ENCODE measurements at places on chromosomes 2 and 18. TPM values are rescaled to one million over a fixed set of nuclear protein-coding genes. Genes with fewer than 3 reads are reported as not detected.
A peak's percentile ranks its signal among the peaks of the same experiment; 100 is the strongest.

- peak; percentile 86 for DNase-seq
Measured at GRCh38 chr18:12287684-12288402, 20.2 kb upstream of the TUBB6 start.

- DNase-seq, result no peak
Measured at GRCh38 chr18:9333441-9334328, 888 bp upstream of the TWSG1 start.

DNA sequence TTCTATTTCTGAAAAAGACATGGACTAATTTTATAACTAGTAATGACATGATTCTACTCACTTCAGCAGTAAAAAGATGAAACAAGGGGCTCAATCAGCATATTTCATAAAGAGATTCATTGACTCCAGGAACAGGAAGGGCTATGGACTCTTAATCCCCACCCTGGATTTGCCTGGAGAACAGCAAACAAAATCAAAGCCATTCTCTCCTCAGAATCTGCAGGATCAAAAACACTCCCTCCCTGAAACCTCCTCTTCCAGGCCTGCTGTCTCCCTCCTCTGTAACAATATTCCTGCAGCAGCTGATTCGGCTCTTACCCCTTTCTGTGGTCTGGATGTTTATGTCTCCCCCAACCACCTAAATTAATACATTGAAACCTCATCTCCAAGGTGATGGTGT lies 57.0 kb downstream of the ZC3H8 start:
- no peak for DNase-seq

- no peak for DNase-seq
Measured at GRCh38 chr18:47558110-47558750, 306.8 kb upstream of the SKOR2 start.

- DNase-seq, result no peak
Measured at GRCh38 chr2:102250278-102250821, 61.0 kb upstream of the IL1RL1 start.

GRCh38 chr2:5401115-5401657 lies 291.0 kb upstream of the SOX11 start:
- no peak for DNase-seq

DNA sequence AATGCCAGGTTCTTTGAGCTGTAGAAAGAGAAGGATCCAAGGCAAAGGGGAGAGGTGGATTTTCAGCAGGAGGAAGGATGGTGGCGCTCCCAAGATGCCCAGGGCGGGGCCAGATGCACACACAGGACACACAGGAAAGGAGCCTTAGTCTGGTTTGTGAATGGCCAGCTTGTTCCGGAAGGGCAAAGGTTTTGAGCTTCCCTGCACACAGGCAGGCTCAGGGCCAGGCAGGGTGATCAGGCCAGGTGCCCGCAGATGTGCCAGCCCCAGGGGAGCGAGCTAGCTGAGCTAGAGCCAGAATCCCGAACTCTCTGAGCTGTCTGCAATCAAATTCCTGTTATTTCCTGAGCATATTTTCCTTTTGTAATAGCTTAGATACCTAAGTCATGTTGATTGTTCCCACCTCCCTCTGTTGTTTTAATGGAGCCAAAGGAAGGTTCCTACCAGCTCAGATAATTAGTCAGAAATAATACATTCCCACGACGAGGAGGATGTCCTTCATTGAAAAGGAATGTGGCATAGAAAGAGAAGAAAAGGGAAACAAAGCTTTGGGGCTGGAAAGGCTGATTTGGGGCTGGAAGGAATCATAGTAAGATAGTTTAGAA lies 13.7 kb upstream of the OTOF start:
- no peak for DNase-seq

DNA sequence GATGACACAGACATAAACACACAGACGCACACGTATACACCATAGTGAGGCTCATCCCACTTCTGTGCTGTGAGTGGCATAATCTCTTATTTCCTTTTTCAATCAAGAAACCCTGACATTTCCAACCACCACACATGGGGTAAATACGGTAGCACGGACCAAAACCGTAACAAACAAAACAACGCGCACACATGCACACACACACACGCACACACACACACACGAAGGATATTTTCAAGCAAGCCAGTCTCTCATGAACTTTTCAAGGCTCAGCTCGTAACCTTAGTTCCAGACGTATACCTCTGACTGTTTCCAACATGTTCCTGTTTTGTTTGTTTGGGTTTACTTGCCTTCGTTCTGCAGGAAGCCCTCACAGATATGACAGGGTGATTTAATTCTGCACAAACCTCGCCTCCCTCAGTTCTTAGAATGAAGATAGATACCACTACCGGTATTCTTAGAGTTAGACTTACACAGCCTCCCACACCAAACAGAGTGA lies 119.8 kb downstream of the BCL2 start:
- no peak for DNase-seq

- no peak for DNase-seq
Measured at GRCh38 chr2:226847090-226847489, 11.2 kb downstream of the RHBDD1 start.

DNA sequence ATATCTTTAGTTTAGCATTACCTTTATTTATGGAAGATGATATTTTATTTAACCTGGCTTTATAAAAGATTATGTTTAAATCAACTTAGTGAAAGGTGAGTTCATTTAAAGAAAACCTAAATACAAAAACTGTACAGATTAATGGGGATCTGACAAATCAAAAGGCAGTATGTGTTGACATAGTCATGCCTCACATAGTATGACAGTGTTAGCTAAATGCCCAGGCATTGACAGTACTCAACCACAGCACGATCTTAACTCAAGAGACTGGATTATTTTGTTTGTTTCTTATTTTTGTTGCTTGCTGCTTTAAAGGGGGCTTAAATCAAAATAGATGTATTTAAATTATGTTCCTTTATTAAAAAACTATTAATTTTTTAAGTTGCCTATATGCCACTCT lies 7.8 kb downstream of the DOK6 start:
- DNase-seq, result no peak

DNA sequence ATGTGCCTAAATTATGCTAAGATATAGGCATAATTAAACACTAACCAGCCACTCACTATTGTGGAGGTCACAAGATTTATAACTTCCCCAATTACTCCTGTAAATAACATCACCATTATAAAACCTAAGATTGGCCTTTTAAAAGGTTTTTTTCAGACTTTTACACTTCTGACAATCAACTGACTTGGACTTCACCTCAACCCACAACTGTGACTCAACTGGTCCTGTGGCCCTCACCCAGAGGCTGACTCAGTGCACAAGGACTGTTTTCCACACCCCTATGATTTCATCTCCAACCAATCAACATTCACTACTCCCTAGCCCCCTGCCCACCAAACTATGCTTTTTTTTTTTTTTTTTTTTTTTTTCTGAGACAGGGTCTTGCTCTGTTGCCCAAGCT lies 11.6 kb downstream of the TTR start:
- DNase-seq, result no peak

DNA sequence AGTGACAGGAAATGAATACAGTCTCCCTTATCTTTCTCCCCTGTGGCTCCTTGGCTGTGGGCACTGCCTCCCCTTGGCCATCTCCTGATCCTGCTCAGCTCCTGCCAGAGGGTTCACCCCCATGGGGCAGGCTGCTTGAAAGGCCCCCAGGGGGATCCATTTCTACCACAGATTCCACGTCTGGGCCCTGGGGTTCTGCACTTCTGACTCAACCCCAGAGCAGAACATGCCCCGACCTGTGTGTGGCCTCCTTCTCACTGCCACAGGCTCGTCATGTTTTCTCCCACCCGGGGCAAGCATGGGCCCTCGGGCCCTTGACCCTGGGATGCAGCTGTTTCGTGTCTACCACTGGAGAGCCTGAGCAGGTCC lies 122.2 kb downstream of the ACKR3 start:
- no peak for DNase-seq

GRCh38 chr18:77114415-77115191 lies 18.0 kb downstream of the MBP start:
- DNase-seq, result peak; percentile 89

GRCh38 chr18:37654731-37655369 lies 89.3 kb upstream of the CELF4 start:
- DNase-seq, result no peak

- no peak for DNase-seq
Measured at GRCh38 chr2:144412709-144413108, 107.2 kb downstream of the ZEB2 start.

GRCh38 chr2:45771261-45771660 lies 119.8 kb downstream of the PRKCE start:
- no peak for DNase-seq

- DNase-seq, result no peak
Measured at GRCh38 chr2:32941944-32942690, 4.6 kb upstream of the LTBP1 start.

DNA sequence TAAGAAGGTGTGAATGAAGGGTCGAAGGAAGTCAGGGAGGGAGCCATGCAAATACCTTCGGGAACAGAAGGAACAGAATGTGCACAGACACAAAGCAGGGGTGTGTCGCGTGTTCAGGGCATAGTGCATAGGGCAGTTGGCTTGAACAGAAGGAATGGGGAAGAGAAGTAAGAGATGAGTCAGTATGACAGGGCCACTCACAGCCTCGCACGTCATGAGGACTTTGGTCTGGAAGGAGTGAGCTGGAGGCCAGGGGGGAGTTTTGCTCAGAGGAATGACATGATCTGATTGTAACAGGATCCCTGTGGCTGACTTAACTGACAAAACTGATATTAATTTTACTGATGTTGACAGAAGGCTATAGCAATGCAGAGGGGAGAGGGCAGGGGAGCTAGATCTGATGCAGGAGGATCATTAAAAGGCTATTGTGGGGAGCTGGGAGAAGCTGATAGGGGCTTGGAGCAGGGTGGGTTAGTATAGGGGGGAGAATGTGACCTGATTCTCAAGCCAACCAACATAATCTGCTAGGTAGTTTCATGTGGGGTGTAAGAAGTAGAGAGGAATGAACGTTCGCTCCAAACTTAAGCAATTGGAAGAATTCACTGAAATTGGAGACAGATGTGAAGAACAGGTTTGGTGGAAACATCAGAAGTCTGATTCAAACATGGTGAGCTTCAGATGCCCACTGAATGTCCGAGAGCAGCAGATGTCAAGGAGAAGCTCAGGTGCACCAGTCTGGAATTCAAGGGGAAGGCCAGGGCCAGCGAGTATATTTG lies 60.4 kb upstream of the COPS8 start:
- peak; percentile 29 for DNase-seq

- DNase-seq, result no peak
Measured at GRCh38 chr2:182977463-182977862, 60.8 kb downstream of the NCKAP1 start.

BIRC6 gene
- 75.2 TPM for total RNA-seq

AQP12B gene
- total RNA-seq, result not detected

TMEFF2 gene
- not detected for total RNA-seq

C2orf80 gene
- total RNA-seq, result not detected

CIDEA gene
- total RNA-seq, result 7.1 TPM

PPP4R1 gene
- total RNA-seq, result 105 TPM

Measured in kidney epithelial cell (primary cell).